ENCODE measurements at places on chromosomes 2 and 18. TPM values are rescaled to one million over a fixed set of nuclear protein-coding genes. Genes with fewer than 3 reads are reported as not detected.

- DNase-seq = no peak
Observed at GRCh38 chr2:69683170-69683971, 39.8 kb upstream of the AAK1 start.

- DNase-seq = no peak
Observed at GRCh38 chr2:131094463-131095281, 1.4 kb upstream of the FAM168B start.

DNA sequence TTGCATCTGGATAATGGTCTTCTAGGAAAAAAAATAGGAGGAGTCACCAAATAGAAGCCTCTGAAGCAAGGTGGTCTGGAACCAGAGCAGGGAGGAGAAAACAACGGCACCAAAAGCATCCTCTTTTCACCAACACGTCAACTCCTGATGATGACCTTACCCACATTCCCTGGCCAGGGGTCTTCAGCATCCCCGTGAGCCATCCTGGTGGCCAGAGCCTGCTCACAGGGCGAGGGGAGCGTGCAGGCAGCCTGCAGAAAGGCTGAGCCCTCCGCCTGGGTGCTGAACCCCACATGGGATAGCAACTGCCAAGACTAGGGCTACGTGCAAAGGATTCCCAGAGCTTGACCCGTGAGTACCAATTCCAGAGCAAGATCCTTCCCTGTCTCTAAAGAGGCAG, 191.0 kb downstream of the NDUFA10 start:
- peak; percentile 15 for DNase-seq

DNA sequence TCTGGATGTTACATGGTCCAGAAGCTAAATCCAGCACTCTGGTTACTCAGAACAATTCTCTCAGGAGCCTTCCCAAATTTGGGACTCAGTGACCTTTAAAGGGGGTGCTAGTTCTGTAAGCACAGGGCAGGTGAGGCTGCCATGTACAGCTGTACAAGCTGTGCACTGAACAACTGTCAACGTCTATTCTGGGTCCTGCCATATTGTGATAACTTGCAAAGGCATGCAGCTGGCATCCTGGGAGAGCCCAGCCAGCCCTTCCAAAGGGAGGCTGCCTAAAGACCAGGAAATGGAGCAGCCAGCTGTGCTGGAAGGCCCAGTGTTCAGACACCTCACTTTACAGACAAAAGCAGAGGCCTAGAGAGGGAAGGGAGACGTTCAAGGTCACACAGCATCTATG, 204.8 kb downstream of the KLHL29 start:
- no peak for DNase-seq

DNA sequence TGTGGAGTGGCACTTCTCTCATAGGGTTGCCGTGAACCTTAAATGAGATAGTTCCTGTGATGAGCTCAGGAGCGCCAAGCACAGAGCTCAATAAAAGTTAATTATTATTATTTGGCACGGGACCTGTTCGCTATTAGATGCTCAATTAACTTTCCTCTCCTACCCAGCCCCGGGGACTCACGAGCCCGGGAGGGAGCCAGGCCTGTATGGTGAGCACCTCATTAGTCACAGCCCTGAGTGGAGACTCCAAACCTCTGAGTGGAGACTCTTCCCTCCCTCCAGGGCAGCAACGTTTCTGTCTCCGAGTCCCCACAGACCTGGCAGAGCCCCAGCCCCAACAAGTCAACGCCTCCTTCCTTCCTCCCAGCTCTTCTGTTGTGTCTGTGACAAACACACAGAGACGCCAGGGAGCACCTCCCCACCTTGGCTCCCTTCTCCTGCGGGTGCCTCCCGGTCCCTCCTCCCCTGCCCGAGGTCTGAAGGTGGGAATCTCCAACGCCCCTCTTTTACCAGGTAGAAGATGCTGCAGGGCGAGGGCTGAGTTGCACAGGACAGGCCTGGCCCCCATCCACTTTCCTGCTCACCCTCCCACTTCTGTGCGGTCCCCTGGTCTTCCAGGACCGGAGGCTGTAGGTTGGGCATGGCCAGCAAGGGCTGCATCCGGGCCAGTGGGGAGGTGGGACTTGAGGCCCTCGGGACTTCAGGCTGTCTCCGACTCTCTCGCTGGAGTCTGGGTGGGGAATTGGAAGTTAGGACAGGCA, 52.7 kb upstream of the ODC1 start:
- DNase-seq = no peak

C2orf80 gene
- total RNA-seq = not detected

LRP1B gene
- 0.26 TPM for total RNA-seq

IGFBP5 gene
- 10.2 TPM for total RNA-seq

All from H7 (cell line).